ENCODE measurements at places on chromosomes 2 and 18.

DNA sequence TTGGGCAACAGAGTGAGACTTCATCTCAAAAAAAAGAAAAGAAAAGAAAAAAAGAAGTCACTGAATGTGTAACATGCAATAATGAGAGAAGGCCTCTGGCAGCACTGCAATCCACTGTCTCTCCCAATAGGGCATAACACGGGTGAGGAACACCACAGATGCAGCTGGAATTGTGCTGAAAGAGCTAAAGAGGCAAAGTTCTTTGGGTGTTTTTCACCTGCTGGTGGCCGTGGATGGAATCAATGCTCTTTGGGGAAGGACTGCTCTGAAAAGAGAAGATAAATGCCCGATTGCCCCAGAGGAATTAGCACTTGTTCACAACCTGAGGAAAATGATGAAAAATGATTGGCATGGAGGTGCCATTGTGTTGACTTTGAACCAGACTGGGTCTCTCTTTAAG, 31.0 kb upstream of the CYBRD1 start:
- no peak for DNase-seq

GRCh38 chr18:7821784-7822183, 254.7 kb downstream of the PTPRM start:
- DNase-seq, result no peak

DNA sequence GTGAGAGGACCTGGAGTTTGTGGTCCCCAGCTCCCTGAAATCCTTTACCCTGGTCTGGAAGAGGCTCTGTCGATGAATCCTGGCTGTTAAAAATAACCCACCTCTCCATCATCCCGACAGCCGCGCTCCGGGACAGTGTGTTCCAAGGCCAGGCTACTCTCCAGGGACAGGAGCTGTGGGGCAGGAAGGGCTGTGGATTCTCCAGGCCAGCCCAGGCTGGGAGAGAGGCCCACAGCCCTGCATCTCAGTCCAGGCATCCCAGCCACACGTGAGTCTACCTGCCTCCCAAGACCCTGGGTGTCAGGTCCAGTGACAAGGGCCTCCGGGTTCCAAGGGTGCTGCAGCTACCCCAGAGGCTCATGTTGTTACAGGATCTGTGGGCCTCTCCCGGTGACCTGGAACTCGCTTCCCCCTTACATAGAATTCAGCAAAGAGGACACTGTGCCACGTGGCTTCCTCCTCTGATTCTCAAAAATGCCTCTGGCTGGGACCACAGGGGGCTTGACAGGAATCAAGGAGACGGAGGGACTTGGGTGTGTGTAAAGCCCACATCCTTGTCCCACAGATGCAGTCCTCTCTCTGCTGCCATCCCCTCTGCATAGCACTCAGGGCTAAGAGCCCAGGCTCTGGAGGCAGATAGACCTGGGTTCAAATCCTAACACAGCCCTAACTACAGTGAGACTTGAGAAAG, 17.3 kb downstream of the ADRA2B start:
- no peak for DNase-seq

GRCh38 chr2:126463892-126464674, 191.9 kb upstream of the GYPC start:
- no peak for DNase-seq

GRCh38 chr18:13017247-13017875, 26.2 kb downstream of the CEP192 start:
- no peak for DNase-seq

- no peak for DNase-seq
Observed at GRCh38 chr2:221431477-221431876, 140.6 kb downstream of the EPHA4 start.

DNA sequence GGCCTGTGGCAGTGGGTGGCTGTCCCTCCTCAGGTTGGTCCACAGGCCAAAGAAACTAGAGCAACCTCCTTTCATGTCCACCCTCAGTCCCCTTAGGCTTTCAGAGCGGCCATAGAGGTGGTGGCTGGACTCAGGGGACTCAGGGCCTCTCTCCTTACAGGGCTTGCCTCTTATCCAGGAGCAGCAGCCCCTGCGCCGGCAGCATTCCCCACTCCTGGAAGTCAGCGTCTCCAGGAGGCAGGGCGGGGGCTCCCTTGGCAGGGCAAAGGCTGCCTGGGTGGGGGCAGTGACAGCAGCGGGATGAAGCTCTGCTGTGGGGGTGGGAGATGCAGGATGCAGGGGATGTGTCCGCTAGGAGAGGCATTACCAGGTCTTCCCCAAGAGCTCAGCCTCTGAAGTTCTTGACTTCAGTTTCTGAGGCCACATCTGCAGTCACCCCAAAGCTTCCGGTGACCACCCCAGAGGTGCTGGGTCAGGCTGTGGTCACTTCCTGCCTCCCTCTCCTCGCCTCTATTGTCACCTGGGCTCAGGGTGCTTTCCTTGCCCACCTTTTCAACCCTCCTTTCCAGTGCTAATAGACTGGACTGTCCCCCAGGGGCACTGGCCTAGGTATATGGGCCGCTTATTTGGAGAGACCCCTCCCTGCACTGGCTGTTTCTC, 8.6 kb upstream of the GPR55 start:
- no peak for DNase-seq

DNA sequence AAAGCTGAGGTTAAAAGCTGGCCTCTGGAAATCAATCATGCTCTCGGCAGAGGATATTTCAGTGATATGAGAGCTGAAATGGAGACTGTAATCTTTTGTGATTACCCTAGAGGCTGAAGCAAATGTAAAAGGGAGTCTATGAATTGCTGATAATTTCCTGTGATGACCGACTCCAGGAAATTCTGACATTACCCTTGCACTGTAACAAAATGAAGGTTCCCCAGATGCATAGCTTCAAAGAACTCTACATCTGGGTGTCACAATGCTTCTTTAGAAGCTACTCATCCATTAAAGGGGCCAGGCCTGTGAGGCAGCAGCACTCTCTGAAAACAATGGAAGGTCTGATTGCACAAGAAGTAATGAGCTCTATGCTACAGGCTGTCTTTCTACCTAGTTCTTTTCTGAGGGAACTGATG, 268.2 kb upstream of the SESTD1 start:
- DNase-seq, result no peak

GRCh38 chr2:166344286-166345113, 31.2 kb downstream of the SCN9A start:
- no peak for DNase-seq

DNA sequence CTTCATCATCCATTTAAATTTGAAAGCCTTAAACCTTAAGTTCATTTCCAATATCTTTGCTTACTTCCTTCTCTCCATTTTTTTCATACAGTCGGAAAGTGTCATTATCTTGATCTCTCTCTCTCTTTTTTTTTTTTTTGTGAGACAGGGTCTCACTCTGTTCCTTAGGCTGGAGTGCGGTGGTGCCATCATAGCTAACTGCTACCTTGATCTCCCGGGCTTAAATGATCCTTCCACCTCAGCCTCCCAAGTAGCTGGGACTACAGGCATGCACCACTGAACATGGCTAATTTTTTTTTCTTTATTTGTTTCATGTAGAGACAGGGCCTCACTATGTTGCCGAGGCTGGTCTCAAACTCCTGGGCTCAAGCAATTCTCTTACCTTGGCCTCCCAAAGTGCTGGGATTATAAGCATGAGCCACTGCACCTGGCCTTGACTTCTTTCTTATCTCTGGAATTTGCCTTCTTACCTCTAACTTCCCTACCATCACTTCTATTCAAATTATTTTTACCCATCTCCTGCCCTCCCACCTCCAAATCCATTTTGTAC, 222.2 kb downstream of the MYCN start:
- DNase-seq, result no peak

DNA sequence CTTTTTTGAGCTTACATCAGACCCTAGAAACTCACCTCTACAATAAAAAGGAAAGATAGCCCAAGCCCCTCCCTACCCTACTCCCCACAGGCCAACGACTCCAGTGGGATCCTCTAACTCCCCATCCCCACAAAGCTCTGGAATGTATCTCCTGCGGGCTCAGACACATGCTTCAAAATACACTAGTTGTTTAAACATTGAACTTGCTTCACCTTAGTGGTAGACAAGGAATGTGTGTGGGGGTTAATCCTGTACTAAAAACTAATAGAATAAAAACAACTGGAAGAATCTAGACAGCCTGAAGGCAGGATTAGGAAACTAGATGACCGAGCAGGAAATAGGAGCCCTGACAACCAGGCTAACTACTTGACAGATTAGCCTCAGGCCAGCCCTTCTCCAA, 211.5 kb downstream of the SUCLG1 start:
- DNase-seq, result no peak

DNA sequence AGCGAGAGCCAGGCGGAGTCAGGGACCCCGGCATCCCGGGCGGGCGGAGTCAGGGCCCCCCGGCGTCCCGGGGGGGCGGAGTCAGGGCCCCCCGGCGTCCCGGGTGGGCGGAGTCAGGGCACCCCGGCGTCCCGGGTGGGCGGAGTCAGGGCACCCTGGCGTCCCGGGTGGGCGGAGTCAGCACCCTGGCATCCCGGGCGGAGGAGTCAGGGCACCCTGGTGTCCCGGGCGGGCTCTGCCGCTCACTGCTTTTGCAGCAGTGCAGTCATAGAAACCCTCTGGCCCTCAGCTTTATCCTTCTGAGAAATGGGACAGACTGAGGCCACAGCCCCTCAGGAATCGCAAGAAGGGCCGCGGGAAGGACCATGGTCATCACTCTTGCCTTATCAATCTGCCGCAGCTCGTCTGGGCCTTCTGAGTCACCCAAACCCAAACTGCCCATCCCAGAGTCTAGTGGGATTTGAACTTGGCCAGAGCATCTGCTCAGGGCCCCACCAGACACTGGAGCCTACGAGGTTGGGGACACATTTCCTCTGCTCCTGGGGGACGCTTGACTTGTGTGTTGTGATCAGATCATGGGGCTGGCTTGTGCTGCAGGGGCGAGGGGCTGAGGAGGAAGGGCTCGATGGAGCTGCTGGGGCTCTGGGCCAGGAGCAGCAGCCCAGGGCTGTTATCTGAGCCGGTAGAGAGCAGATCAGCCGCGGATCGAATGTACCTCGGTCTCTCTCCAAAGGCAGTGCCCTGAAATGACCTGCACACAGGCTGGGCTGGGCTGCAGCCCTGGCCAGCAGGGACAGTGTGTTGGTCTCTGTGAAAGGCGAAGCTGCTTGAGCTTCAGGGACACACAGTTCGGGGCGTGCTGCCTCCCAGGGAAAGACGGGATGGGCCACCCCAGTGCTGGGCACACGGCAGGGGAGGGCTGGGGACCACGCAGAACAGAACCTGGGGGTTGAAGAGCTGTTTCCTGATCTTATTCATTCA, 290.1 kb upstream of the HDAC4 start:
- DNase-seq, result no peak

- DNase-seq, result no peak
Observed at GRCh38 chr2:234951664-234952269, at the start of gene SH3BP4. TSS of gene SH3BP4 (plus strand) at chr2:234952017. CDS start at chr2:235035003, 82,986 bp downstream.

DNA sequence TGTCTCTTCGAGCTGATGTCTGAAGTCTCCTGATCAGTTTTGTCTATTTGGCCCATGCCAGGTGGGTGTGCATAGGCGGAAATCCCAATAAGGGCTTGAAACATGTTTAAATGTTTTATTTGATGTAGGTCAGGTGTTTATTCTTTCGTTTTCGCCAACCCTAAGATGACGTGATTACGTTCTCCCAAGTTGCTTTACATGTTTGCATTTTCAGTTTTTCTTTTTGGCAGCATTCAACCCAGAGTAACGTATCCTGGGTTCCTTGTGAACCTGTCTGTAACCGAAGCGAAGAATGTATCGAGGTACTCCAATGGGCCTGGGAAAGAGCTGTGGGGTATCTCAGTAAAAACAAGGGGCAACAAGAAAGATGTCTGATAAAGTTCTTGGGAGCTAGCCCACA, 3.1 kb downstream of the ALPK2 start:
- no peak for DNase-seq

- no peak for DNase-seq
Observed at GRCh38 chr2:212227755-212228154, 310.8 kb downstream of the ERBB4 start.

DNA sequence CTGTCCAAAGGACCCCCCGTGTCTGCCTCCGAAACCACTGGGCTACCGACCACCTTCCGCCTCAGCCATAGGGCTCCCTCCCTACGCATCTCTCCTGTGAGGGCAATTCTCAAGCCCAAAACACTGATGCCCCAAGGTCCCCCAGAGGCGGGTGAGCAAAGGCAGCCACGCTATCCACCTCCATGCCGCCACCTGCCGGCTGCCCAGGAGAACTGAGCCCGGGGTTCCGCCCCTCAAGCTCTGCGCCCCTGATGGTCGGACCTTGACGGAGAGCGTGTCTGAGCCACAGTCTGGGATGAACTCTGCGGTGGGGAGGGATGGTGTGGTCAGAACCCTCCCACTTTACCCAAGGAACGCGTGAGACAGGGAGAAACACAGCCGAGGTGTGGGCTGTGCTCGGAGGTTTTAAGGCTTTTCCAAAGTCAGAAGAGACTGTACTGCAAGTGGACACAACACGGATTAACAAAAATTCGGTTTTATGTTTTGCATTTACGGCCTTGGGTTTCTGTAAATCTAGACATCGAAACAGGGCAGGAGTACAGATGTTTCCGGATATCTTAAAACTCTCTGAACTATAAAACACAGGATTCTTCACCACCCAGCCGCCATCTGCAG, 114.1 kb downstream of the ZNF516 start:
- no peak for DNase-seq

DNA sequence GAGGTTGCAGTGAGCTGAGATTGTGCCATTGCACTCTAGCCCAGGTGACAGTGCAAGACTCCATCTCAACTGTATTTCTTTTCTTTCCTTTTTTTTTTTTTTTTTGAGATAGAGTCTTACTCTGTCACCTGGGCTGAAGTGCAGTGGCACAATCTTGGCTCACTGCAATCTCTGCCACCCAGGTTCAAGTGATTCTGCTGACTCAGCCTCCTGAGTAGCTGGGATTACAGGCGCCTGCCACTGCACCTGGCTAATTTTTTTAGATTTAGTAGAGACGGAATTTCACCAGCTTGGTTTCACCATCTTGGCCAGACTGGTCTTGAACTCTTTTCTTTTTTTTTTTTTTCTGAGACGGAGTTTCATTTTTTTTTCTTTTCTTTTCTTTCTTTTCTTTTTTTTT, 41.3 kb upstream of the SATB2 start:
- no peak for DNase-seq

- no peak for DNase-seq
Observed at GRCh38 chr2:58419983-58420382, 178.9 kb upstream of the FANCL start.

DNA sequence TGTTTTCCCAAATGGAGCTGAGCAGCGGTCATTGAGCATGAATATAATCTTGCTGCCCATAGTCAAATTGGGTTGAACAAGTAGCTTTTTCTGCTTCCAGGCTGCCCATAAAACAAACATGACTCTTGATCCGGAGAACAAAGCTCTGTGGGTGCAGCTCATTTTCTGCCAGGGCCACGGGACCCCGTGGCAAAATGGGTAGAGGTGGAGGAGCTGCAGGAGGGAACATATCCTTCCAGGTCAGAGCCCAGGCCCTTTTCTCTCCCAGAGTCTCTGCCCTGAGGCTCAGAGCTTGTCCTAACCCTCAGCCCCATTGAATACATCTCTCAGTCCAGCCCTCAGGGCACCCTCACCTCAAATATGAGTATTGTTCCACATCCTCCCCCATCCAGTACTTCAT, 151.6 kb upstream of the TWIST2 start:
- DNase-seq, result no peak

DNA sequence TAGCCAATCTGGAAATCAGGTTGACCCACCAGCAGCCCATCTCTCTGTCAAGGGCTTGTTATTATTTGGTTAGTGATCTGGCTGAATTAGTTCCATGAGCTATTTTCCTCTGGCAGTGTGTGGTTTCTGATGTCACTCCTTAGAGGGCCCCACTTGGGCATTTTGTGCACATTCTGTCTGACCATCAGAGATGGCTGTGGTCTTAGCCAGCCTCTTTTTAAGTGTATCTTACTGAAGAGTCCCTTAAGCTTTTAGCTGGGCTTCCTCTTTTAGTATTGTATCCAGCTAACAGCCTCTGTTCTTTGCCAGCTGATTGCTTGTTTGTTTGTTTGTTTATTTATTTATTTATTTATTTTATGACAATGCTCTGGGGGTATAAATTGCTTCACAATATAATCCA, 951.1 kb upstream of the CNTNAP5 start:
- no peak for DNase-seq
